Stimulated activated CD8-positive, alpha-beta memory T cell treated with anti-CD3 and anti-CD28 coated beads, Interleukin-4, amount 100 ng/mL, for 4 hours (primary cell): ENCODE measurements at places on chromosomes 3 and 15.

GRCh38 chr15:52095597-52096262 is 16.8 kb downstream of the BCL2L10 start:
- no peak for DNase-seq

- no peak for DNase-seq
Measured at GRCh38 chr3:197952440-197952839, 2.5 kb downstream of the RPL35A start.

DNA sequence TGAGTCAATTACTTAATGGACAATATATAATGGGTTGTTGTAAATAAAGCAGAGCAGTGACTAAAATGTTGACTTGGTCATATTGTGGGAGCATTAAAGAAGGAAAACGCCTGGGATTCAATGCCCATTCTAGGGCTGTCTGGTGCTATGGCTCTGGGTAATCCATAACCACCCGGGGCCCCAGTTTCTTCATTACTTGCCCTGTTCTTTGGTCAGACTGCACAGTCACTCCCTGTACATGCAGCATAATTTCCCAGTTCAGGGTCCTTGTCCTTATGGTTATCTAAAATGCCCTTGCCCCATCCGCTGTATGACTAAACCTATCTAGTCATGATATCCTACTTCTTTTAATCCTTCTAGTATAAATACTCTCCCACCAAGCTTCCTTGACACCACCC is 27.5 kb upstream of the DENND4A start:
- no peak for DNase-seq

DNA sequence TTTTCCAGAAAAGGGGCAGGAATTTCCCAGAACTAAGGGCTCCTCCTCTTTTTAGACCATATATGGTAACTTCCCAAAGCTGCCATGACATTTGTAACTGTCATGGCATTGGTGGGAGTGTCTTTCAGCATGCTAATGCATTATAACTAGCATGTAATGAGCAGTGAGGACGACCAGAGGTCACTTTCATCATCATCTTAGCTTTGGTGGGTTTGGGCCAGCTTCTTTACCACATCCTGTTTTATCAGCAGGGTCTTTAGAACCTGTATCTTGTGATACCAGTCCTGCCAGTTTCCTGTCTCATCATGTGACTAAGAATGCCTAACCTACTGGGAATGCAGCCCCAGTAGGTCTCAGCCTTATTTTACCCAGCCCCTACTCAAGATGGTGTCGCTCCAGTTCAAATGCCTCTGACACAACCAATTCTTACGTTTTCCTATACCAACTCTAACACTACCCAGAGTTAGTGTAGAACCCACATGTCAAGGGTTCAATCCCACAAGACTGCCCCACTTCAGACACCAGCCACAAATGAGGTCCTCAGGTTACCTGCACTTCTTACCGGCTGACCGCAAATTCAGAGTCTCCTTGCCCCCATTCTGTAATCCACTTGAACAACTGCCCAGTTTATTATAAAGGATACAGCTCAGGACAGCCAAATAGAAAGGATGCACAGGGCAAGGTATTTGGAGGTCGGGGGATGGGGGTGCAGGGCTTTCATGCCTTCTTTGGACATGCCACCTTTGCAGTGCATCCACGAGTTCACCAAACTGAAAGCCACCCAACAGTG is 17.7 kb downstream of the FOXB1 start:
- no peak for DNase-seq

DNA sequence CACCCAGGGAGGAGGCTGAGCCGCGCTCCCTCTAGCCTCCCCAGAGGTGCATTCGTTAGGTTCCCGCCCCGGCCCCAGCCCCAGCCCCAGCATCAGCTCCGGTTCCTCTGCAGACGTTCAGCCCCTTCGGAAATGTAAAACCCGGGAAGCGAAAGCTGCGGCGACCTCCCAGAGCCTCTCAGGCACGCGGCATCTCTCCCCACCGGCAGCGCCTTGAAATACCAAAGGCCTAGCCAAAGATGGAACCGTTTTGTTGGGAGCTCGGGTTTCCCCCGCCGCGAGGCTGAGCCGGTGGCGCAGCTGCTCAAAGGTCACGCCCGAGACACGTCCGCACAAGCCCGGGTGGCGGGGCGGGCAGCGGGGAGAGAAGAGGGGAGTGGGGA is 77.8 kb upstream of the HES1 start:
- DNase-seq: no peak

GRCh38 chr3:152737021-152737908 is 97.7 kb upstream of the P2RY1 start:
- no peak for DNase-seq

DNA sequence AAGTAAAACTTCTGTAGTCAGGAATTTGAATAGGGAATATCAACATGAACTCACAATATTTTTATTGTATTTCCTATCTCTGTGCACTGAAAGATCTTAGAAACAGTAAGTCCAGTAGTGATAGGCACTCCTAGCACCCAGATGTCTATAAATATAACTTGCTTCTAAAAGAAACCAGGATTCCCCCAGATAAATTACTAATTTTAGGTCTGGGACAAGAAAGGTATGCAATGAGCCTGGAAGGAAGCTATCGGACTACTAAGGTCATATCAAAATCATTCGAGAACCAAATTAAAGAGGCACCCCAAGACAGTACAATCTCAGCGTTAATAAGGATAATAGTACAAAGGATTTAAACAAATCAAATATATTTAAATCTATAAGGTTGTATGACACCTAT is 47.4 kb downstream of the CLDN18 start:
- DNase-seq: no peak

DNA sequence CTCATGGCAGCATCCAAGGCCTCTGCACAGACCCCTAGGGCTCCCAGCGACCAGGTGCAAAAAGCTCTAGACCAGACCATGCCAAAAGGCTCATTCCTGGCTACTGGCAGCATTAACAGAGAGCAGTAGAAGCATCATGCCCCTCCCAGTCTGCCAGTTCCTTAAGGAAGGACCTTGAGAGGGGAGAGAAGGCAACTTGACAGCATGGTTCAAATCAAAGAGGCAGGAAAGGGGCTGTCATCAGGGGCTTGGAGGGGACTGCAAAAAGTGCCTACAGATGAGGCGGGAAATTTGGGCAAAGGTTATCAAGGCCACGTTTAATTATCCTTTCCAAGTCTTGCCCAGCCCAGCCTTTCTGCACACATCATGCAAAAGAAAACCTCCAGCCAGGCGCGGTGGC is 64.7 kb downstream of the SSUH2 start:
- no peak for DNase-seq

- DNase-seq: no peak
Measured at GRCh38 chr3:177321819-177322218, 124.5 kb upstream of the TBL1XR1 start.

GRCh38 chr15:38684440-38685010 is 119.9 kb upstream of the RASGRP1 start:
- DNase-seq: no peak

DNA sequence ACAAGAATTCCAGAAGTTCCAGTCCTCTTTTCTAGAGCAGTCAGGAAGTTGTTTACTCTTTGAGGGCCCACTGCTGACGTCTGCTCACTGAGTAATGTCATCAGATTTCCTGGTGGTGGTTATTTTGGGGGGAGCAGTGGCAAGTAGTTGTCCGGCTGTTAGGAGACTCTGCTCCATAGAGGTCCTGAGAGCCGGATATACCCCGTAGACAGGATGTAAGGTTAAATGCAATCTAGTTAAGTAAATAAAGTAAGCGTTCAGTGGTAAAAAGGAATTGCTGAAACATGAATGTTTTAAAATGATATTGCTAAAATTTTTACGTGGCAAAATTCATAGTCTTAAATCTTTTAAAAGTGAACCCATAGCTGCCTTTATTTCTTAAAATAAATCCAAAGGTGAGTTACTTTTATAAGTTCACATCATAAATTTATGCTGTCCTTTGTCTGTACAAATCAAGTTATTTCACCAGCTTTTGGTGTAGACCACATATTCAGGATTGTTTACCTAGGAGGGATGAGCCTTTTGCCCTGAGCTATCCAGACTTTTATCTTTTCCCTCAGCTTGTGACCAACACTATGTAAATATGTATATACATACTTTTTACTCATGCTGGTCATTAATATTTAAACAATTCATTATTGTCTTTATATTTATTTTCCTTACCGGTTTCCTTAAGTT is 65.8 kb downstream of the PDE8A start:
- no peak for DNase-seq

- DNase-seq: no peak
Measured at GRCh38 chr3:26753095-26753494, 130.5 kb downstream of the LRRC3B start.

DNA sequence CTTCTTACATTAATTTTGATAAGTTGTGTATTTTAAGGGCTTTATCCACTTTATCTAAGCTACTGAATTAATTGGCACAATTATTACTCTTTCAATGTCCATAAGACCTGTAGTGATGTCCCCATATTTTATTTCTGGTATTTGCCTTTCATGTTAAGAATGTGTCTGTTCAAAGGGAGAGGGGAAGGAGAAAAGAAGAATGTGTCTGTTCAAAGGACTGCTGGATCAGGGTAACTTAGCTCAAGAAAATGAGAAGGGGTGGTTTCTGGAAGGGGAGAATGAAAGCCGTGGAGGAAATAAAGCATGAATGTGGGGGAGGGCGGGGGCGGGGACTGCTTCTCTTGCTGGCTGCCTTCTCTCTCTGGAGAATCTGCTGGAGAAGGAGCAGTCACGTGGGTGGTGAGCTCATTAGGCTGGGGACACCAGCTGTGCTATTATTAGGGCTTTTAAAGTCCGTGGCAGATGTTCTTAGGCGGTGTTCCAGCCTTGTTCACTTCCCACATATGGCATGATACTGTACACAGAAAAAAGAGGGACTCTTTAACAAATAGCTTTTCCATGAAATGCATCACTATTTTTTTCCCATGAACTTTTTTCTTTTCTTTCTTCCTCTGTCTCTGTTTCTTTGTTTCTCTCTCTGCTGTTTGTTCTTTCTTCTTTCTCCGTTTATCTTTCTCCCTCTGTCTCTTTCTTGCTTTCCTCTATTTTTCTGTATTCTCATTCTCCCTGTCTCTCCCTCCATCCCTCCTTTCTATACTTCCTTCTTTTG is 63.7 kb upstream of the ULK4 start:
- no peak for DNase-seq

- no peak for DNase-seq
Measured at GRCh38 chr15:38868326-38869114, 303.9 kb upstream of the RASGRP1 start.

DNA sequence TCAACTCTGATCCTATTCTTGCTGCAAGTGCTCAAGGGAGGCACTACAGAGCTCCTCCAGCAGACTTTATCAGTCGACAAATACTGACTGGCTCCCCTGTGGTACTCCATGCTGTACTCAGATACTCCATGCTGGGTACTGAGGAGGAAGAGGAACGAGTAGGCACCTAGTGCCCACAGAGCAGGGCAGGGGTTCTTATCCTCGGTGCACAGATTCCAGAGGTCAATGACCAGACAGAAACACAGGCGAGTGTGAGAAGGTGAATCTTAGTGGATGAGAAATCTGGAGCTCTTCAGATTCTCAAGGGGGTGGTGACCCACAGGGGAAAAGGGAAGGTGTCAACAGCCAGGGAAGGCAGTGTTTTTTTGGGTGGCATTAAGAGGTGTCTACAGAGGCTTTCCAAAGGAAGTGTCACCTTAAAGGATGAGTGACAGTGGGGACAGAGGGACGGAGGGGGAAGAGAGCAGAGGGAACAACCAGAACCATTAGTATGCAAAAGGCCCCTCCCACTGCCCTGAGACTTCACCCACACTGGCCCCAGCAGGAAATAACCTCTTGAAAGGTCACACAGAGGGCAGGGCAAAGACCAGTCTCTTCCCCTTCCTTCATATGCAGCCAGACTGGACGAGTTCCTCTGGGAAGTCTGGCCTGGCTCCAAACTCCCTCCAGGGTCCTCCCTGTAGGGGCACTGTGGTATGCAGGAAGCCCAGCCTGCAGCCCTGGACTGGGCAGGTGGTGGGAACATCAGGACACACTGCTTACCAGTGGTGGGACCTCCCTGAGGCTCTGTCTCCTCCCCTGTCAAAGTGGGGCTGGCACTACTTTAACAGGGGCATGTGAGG is 27.5 kb downstream of the CCDC12 start:
- DNase-seq: no peak

GRCh38 chr15:61308437-61308836 is 79.3 kb upstream of the RORA start:
- no peak for DNase-seq

GRCh38 chr15:24269166-24269571 is 406.4 kb upstream of the NPAP1 start:
- no peak for DNase-seq

DNA sequence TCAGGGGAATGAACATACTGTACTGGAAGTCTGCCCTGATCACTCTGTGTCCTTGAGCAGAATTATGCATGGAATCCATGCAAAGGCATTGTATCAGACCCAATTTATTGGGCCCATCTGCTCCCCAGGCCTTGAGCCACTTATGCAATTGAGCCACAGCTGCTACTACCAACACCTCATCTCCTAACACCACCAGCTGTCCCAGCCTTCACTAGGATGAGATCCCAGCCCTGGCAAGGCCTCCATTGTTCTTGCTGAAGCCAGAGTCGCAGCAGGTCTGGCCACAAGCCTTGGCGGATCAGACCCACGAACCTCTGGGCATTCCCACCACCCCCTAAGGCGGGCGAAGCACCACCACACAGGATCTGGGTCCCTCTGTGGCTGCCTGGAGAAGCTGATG is 9.2 kb upstream of the NME9 start:
- no peak for DNase-seq

DNA sequence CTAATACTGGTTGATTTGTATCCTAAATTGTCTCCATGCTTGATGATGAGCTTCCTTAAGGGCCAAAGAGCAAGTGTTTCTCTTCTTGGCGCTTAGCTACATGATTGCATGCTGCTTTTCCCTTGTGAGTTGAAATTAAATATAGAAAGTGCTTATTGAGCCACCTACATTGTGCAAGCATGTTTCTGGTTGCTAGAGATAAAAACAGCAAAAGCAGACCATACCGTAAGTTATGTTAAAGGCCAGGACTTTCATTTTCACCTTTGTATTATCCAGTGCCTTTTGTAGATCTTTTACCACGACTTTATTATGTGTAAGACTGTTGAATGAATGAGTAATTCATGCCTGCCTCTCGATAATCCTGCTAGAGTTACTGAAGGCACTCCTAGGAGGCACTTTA is 41.9 kb upstream of the CCNB2 start:
- DNase-seq: no peak

GRCh38 chr3:168239287-168239686 is 143.6 kb upstream of the GOLIM4 start:
- no peak for DNase-seq

- DNase-seq: no peak
Measured at GRCh38 chr3:22907161-22907780, 295.9 kb upstream of the UBE2E2 start.

DNA sequence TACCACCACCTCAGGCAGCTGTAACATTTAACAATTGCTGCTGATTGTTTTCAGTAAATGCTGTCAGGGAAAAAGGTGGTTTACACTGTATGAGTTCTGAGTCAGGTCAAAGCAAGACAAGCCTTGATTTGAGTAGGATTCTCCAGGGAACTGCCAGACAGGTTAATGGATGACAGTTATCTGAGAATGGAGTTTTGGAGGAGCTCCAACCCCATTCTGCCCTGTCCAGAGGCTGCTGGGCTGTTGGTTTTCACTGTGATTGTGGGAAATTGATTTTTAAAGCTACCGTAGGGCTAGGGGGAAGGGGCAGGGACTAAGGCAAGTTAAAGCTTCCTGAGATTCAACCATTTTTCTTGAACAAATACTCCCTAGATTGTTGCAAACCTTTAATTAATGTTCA is 39.9 kb downstream of the TICRR start:
- no peak for DNase-seq

GRCh38 chr3:139218046-139218445 is 125.8 kb upstream of the MRPS22 start:
- no peak for DNase-seq

GRCh38 chr3:157512534-157512933 is 9.3 kb upstream of the VEPH1 start:
- no peak for DNase-seq
